ENCODE measurements at places on chromosomes 16 and 17.
A peak's percentile ranks its signal among the peaks of the same experiment; 100 is the strongest.

DNA sequence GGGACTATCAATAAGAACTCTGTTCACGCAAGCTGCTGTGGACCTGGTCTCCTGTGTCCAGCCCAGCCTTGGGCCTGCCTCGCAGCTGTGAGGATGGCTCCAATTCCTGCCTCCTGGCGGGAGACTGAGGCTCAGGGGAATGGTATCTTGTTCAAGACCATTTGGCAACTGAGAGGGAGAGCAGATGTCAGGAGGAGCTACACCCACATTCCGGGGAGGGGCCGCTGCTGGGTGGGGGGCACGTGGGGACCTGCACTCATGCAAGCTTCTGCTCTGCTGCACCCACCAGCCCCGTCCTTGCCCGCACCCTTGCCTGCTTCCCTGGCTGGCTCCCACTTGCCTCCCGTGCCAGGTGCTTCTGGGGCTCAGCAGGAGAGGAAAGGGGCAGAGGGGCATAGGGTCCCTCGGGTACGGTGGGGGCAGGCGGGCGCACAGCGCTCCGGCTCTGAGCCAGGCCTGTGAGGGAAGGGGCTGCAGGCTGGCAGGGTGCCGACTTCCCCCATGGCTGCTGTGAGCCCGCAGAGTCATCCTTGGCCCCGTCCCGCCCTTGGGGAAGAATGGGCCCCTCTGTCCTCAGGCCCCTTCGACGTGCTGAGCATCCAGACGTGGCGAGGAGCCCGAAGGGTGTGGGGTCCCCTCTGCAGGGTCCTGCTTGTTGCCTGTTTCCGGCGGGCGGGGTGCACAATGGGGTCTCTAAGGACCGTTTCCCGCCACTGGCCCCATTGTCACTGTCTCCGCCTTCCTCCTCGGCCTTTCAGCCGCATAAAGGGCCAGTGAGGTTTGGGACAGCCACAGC, 2.7 kb downstream of the METRN start:
- DNase-seq, result no peak

- no peak for DNase-seq
These were observed 23.7 kb upstream of the SLC35B1 start for GRCh38 chr17:49731435-49731831.

GRCh38 chr17:43898446-43898845, 8.9 kb downstream of the MPP2 start:
- no peak for DNase-seq

GRCh38 chr16:1929105-1929504, 10.9 kb upstream of the HS3ST6 start:
- DNase-seq, result no peak

- DNase-seq, result no peak
These were observed 246.7 kb downstream of the IRF8 start for GRCh38 chr16:86145669-86146068.

DNA sequence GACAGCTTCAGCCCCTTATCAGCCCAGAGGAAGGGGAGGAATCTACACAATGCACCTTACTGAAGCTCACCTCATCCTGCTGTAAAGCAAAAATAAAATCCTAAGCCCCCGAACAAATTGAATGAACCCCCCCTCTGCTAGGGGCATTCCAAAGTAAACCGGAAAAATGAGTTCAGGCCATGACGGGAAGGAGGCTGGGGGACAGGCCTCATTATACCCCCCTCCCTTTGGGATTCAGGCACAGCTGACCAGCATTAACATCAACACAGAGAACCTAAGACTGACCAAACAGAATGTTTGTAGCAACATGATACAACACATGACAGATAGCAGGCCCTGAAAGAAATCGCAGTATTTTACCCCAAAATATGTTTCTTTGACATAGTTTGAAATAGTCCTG, 64.2 kb downstream of the DNAH17 start:
- DNase-seq, result no peak

DNA sequence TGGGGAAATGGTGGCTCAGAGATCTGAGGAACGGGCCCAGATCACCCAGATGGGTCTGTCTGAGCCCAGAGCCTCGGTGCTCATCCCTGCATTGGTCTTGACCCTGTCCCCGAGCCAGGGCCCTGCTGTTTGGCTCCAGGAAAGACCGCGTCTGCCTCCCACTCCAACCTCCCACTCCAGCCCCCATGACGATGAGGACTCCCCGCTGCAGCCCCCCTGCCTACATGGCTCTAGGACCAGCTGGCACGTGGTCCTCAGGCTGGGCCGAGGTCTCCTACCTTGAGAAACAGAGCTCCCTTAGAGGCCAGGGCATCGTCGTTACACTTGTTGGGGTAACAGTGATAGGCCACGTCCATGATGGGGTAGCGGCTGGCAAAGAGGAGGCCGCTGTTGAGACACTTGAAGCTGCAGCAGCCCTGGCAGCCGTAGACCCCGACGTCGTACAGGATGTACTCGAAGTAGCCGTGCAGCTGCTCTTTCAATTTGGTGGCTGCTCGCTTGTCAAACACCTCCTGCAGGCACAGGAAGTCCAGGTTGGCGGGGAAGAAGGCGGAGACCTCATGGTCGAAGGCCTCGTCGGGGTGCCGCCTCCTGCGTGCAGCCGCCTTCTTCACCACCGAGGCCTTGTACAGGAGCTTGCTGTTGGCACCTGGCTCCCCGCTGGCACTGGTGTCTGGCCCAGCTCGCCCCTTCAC, 59.9 kb downstream of the PRMT7 start:
- peak; percentile 17 for DNase-seq

- no peak for DNase-seq
These were observed 9.9 kb downstream of the RARA start for GRCh38 chr17:40318830-40319391.

- no peak for DNase-seq
These were observed 11.7 kb downstream of the ZFHX3 start for GRCh38 chr16:73036074-73036826.

- no peak for DNase-seq
These were observed 9.0 kb upstream of the SLFN12L start for GRCh38 chr17:35546487-35546886.

DNA sequence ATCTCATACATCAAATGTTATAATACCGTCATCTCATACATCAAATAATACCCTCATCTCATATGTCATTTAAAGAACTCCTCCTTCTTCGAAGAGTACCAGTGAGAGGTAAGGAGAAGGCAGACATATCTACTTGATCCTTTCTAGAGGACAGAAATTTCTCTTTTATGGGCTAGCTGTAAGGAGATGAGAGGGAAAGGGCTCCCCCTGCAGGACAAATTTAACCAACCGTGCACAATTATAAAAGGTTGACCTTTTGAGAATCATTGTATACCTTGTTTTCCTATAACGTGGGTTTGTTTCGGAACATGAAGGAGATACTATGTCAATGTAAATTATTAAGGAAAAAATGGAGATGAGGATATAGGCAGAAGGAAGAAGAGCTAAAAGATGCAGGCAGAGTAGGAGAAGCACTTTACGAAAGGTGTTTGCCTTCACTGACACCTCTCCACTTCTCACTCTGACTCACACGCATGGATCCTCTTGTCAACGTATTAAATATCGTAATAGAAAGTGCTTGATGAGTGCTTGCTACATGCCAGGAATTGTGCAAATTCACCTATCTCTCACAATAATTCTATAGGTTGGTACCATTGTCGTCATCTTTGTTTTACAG, 465.9 kb upstream of the ERCC4 start:
- peak; percentile 6 for DNase-seq

- DNase-seq, result no peak
These were observed 4.6 kb downstream of the ARHGAP17 start for GRCh38 chr16:25010542-25010941.

DNA sequence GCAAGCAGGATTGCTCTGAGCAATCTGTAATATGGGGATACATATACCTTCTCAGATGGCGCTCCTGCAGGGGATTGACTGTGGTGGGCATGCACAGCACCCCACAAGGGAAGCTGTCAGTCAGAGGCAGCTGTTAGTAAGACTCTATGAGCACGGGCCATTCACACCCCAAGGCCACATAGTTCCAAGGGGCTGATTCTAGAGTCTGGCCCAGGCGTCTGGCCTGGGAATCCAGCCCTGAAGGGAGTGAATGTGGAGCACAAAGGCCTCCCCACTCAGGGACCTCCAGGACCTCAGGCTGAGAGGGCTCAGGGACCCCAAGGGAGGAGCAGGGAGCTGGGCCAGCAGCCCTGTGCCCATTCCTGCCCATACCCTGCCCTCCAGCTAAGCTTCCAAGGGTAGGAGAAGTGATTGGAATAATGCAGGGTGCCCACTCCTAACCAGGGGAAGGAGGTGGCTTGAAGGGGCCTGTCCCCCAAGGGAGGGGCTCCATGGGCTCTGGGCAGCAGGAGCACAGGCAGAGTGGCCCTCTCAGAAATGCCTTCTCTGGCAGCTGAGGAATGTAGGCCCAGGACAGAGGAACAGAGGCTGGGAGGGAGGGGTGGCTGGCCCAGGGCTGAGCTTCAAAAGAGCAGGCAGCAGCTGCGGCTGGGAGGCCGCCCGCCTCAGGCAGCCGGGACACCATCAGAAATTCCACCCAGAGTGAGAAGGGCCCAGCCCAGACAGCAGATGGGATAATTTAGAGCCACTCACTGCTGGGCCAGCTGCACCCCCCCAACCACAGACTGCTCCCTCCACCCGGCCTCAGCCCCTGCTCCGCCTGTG, 48.9 kb upstream of the MRPS23 start:
- no peak for DNase-seq

DNA sequence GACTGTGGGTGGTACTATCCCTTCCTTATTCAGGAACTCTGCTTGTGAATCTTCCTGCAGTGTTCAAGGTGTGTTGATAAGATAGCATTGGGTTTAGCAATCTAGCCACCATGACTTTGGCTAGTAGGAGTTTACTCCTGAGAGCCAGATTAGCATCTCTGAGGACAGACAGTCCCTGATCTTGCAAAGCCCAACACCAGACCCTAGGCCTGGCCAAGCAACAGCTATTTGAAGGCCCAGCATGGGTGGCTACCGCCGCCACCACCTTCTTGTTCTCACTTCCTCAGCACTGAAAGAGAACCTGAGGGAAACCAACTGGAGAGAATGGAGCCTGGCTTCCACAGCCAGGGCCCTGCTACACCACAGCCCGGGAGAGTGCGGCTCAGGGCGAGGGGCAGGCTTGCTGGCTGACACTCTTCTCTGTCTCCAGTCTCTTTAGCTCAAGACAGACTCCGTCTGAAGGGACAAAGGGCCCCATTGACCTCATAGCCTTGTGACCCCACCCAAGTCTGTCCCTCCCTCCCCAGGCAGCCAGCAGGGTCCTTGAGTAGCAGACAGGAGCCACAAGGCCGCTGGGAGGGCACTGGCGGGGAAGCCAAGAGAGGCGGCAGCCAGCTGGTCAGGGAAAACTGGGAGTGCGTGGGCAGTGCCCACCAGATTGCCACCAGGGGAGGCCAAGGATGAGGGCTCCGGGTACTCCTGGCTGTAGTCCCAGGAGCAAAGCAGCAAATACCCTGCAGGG, 10.9 kb upstream of the ARHGAP23 start:
- DNase-seq, result no peak

GRCh38 chr17:45740553-45741330, 43.4 kb upstream of the CRHR1 start:
- no peak for DNase-seq

GRCh38 chr17:60601447-60602384, 1.7 kb downstream of the PPM1D start:
- DNase-seq, result peak; percentile 29

DNA sequence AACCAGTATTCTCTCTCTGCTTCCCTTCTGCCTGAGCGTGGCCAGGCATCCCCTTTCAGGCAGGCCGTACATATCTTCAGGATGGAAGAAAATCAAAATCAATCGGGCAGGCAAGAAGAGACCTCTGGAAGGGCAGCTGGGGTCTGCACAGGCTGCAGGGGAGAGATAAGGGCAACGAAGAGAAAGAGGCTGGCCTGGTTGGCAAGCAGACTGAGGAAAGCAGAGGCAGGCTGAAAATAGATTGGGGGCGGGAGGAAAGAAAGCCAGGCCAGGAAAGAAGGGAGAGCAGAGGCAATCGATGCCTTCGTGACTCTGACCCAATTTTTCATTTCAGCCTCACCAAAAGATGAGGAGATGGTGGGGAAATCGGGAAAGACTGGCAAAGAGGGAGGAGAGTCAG, 18.1 kb downstream of the PIPOX start:
- no peak for DNase-seq

DNA sequence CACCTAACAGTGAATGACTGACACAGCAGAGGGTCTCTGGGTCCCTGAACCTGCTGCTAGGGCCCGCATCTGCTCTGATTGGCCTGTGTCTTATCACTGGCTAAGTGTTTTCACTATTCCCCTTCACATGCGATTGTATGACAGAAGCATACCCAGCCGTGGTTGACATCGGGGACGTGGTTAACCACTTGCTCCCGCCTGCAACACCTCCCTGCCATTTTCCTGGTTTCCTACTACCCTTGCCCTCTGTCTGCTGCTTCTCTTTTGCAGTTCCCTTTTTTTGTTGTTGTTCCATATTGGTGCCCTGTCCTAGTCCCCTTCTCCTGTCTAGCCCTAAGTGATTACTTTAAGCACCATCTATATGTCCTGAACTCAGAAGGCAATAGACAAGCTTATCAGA, 177.0 kb downstream of the RGS9 start:
- no peak for DNase-seq

- no peak for DNase-seq
These were observed at the start of gene SLC5A11 for GRCh38 chr16:24845726-24846547. Gene SLC5A11 (plus strand): TSS chr16:24845963. CDS start chr16:24858644, 12,681 bp downstream.

DNA sequence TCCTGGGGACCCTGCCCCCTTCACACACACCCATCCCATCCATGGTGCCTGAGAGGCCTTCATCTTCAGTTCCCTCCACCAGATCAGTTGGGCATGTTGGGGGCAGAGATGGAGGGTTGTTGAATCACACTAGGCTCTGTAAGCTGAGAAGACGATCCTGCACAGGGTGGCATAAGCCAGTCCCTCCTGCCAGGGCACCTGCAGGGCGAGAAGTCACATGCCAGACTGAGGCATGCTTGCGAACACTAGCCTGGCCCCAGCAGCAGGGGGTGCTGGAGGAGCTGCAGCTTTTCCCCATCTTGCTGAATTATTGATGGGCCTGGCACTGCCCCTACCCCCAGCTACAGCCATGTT, 6.1 kb upstream of the TBX2 start:
- DNase-seq, result no peak

GRCh38 chr17:56528696-56529095, 64.8 kb upstream of the NOG start:
- no peak for DNase-seq

DNA sequence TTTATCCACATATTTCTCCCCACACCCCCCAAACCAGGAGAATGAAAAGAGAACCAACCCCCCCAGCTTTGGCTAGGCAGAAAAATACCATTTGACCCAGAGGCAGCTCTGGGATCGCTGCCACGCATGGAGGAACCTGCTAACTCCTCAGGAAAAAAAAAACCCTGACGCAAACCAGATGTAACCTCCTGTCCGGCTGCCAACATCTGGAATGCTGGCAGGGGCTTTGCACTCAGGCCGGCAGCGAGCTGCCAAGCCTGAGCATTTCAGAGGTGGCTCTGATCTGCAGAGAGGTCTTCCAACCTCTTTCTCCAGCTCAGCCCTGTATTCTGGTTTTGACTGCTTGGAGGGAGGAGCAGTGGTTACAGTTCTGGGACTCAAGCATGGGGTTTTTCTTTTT, 8.2 kb downstream of the IGFBP4 start:
- no peak for DNase-seq

GRCh38 chr17:72525225-72526015, 404.6 kb downstream of the SOX9 start:
- no peak for DNase-seq
